Stimulated activated CD8-positive, alpha-beta memory T cell treated with anti-CD3 and anti-CD28 coated beads, Interleukin-4, amount 100 ng/mL, for 24 hours (primary cell): ENCODE measurements at places on chromosomes 12 and 14.

DNA sequence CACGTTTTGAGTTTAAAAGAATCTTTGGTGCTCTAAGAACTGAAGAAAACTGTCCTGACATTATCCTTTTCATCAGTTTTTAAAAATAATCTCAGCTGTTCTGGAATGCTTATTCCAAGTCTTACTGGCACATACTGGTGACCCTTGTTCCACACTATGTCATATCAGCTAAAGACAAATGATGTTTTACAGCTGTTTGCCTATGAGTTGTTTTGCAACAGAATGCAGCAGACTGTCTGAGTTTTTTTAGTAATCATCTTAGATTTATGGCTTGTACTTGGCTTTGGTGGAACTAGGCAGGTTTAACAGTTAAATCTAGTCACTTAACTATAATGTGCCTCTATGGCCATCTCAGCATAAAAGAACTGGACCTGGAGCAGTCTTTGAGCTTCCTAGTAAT is 91.6 kb upstream of the GRIN2B start:
- DNase-seq, result no peak

DNA sequence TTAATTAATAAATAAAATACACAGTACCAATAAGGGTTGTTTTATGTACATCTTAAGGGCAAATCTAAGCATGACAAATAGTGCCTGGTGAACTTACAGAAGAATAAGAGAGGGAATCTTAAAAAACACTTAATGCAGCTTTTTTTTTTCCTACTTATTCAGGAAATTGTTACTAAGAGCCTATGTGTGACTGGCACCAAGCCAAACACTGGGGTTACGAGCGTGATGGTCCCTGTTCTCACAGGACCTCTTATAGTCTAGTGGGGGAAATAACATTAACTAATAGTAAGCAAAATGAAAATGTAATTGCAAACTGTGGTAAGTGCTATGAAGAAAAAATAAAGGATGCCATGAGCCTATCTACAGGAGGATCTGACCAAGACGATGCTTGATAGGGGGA is 53.6 kb downstream of the RTN1 start:
- DNase-seq, result no peak

DNA sequence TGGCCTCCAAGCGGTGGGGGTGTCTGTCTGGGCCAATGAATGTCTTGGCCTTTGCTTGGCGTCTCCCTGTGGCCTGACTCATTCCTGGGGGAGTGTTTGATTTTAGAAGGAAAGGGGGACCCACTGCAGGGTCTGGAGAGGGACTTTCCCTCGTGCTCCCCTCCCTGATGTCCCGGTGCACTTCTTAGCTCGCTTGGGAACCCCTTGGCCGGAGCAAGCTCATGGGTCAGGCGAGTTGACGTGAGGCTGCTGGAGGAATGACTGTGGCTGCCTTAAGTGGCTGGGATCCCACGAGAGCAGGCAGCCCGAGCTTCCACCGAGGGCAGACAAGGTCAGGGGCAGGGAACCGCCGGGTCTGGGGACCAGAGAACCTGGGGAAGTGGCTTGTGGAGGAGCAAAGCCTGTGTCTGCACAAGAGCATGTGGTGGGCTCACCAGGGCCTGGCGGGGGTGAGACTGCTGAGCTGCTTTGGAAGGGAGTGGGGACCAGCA is 218.4 kb upstream of the C14orf180 start:
- no peak for DNase-seq

GRCh38 chr12:75438059-75438754 is 42.3 kb upstream of the GLIPR1 start:
- DNase-seq, result no peak

DNA sequence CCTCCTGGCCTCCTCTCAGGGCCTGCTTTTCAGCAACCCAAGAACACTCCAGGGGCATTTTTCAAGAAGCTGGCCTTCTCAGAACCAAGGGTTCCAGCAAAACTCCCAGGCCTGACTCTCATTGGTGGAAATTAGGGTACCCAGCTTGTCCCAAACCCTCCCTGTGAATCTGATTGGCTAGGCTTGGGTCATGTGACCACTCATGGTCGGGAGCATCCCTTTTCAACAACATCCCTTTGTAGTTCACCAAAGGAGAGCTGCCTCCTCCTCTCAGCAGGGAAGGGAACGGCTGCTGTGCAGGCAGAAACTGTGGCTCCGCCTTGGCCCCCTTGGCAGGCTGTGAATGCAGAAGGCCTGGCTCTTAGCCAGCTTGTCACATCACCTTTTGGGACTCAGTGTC is 94.5 kb downstream of the AACS start:
- DNase-seq, result no peak

DNA sequence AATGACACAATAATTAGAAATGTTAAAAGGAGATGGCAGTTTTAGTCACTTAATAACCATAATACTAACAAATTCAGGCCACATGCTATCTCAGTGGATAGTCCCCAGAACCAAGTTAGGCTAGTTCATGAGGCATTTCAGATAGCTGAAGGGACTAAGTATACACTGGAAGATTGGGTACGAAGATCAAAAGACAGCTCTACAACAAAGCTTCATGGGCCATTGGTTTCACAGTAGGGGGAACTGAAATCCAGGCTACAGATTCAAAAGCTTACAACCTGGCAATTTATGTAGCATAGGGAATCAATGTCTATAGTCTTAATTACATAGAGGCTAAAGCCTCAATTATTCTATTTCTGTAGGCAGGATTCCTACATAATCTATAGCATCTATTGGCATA is 343.0 kb downstream of the RGS6 start:
- DNase-seq, result no peak

DNA sequence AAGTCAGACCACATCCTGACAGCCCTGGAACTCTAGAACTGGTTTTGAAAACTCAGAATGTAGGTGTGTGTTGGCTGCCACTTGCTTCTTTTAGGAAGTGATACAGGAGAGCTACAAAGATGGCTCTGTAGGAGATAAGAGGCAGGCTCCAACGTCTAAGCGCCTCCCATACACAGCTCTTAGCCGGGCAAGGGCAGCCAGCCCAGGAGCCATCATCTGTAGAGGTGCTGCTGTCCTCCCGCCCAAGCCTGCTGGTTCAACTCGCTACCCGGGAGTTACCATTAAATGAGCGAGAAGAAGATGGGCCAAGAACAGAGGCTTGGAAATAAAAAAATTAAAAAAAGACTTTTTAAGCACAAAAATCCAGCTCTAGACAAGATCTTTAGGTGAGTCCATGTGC is 61.2 kb upstream of the DIO3 start:
- DNase-seq, result no peak

- no peak for DNase-seq
These were observed 313.9 kb downstream of the PCNX1 start for GRCh38 chr14:71221119-71221518.

DNA sequence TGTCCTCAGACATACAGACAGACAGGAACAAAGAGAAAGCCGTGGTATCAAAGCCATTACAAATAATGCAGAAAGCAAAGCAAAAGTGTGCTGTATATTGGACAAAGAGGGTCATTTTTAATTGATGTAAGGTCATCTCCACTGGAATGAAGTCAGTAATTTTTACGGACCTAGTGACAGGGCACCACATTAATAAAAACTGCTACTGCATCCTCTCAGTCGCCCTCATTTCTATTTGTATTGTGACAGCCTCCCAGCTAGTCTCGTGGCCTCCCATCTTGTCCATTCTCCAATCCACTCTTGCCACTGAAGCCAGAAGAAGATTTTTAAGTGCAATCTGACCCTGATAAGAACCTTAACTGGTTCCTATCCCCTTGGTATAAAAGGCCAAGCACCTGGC is 132.4 kb downstream of the NUAK1 start:
- no peak for DNase-seq

DNA sequence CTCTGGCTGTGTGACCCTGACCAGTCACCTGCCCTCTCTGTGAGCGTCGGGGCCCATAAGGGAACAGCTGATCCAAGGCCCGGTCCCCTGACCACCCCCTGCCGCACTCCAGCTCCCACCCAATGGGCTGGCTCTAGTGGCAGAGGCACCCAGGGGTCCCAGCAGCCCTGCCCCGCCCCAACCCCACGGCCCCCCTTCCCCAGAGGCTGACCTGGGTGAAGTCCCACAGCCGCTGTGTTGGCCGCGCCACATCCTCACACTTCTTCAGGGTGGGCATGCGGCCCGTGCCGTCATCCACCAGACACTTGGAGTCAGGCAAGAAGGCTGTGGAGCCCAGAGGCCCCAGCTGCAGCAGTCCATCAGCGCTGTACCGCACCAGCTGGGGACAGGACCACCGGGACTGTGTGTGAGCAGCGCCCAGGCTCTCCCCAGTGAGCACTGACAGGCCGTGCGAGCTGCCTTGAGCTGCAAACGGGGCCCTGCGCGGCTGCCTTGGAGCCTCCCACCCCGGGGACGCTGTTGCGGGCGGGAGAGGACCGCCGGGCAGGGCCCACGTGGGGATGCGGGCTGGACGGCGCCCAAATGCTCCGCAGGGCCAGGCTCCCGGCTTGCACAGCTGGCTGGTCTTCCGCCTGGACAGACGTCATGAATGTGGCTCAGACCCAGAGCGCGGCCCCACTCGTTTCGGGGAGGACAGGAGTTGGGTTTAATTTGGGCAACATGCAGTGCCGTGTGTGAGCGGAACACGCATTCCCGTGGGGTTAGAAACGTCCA is 53.5 kb downstream of the NOC4L start:
- DNase-seq, result no peak

- no peak for DNase-seq
These were observed 644.4 kb upstream of the MIS18BP1 start for GRCh38 chr14:45897439-45897838.

- no peak for DNase-seq
These were observed 468.3 kb downstream of the AACS start for GRCh38 chr12:125533434-125534029.

- no peak for DNase-seq
These were observed 33.3 kb upstream of the MSI1 start for GRCh38 chr12:120402217-120402616.

DNA sequence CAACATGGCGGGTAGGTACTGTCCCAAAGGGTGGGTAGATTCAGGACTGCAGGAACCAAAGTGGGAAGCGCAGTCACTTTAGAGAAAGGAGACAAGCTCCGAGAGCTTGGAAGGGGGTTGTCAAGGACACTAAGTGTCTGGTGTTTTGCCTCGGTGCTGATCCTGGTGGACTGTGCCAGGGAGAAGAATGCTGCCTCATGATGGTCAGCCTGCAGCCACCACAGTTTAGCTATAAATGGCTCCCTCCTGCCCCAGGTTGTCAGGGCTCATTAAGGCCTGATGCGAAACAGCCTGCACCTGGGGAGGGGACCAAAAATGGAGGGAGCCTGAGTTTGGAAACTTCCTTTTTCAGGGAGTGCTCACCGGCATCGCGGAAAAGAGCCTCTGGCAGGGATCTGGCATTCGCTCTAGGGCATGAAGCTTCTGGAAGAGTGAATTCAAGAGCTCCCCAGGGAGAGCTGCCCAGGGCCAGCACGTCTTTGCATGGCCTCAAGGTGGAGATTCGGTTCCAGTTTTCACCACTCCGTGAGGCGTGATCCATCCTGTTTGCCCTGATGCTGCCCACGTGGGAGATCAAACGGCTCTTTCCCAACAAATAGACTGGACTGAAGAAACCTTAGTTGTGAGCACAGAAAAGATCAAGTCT is 164.0 kb downstream of the FOXN3 start:
- DNase-seq, result no peak

GRCh38 chr14:60093606-60094005 is 1.9 kb downstream of the PCNX4 start:
- DNase-seq, result no peak

- DNase-seq, result no peak
These were observed 26.7 kb upstream of the RIN3 start for GRCh38 chr14:92486881-92487280.

DNA sequence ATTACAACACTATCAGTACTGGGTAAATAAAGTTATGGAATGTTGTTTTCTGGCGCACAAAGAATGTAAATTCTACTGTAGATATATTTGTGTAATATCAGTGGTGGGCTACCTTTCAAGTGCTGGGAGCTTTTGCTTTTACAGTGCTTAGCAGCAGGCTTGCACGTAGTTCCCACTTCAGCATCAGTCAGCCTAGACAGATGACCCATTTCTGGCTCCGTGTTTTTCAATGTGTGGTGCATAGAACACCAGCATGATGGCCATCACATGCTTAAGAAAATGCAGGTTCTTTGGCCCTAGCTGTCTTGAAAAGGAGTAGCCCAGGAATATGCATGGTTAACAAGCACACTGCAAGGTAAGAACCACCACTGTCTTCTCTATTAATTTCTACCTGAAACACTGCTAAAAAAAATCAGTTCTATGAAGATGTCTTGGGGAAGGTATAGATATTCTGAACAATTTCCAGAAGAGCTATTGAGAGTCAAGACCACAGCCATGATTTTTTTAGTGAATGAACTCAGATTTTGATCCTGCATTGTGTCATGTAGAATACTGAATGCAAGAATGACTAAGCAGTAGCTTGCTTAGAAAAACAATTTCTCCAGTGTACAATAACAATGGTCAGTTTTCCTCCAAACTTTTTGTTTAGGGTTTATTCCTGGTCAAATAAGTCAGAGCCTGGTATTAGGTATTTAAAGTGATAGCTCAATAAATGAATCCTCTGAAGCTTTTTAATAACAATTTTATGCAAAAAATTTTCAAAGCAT is 195.7 kb downstream of the AKAP6 start:
- DNase-seq, result no peak

GRCh38 chr14:105150026-105150367 is 18.6 kb downstream of the JAG2 start:
- DNase-seq, result no peak

DNA sequence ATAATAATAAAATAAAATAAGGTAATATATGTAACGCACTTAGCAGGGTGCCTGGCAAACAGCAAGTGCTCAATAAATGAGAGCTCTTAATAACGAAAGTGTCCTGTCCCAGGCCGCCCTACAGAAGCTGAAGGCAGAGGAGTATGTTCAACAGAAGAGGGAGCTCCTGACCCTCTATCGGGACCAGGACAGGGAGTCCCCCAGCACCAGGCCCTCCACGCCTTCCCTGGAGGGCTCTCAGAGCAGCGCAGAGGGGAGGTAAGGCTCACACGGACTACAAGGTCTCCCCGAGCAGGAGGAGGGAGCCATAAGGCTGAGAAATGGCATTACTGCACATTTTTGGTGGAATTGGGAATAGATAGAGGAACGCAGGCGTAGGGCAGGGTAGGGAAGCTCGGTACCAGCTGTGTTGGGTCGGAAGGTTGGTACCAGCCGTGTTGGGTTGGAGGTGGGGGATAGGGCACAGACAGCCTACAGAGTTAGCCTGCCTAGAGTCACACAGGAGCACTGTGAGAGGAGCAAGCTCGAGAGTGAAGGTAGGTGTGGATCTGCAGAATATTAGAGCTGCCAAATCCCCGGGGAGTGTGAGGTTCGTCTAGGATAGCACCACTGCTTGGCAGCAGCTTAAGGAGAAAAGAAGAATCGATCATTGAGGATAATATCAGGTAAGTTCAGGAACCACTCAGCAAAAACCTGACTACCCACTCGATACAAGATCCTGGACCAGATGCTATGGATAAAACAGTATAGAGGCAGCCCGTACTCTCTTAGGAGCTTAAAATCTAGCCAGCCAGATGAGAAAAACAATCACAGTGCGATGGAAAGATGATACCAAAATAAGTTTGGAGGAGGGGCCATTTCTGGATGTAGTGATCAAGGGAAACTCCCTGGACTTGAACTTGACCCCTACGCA is 15.3 kb downstream of the TNFRSF1A start:
- DNase-seq, result no peak

DNA sequence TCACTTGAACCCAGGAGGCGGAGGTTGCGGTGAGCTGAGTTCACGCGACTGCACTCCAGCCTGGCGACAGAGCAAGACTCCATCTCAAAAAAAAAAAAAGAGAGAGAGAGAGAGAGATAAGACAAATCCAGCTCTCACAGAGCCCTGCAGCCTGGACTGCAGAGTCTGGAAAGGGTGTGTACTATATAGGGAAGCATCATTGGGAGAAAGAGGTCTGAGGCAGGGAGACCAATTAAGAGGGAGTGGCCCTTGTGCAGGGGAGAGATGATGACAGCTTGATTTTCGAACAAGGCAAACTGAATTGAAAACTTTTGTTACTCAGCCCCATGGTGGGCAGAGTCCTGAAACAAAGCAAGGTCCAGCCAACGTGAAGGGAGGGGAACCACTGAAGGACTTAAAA is 116.2 kb downstream of the CCDC60 start:
- DNase-seq, result no peak
